Stimulated activated naive CD4-positive, alpha-beta T cell treated with Interleukin-2 at 50 U/mL for 16 hours (primary cell): ENCODE measurements at places on chromosomes 6 and 20.

GRCh38 chr6:34671801-34672656 is 24.5 kb downstream of the ILRUN start:
- peak; percentile 75 for DNase-seq

GRCh38 chr20:22716821-22717351 is 132.5 kb upstream of the FOXA2 start:
- no peak for DNase-seq

- no peak for DNase-seq
Observed at GRCh38 chr20:145877-146276, 3.5 kb downstream of the DEFB126 start.

DNA sequence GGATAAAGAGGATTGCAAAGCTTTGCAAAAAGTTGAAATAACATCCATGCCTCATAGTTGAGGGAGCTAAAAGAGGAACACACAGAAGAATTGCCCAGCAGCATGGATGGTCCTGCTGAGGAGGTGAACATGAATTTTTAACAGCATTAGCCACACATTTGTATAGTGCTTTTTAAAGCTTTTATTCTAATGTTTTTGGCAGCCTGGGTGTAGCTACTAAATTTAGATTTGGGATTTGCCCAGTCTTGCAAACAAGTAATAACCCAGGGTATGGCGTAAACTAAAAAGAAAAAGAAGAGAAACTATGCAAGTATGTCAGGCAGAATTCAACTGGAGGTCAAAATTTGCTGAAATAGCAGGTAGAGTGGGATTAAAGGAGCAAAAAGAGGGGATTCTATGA is 75.1 kb upstream of the PTPRK start:
- no peak for DNase-seq

DNA sequence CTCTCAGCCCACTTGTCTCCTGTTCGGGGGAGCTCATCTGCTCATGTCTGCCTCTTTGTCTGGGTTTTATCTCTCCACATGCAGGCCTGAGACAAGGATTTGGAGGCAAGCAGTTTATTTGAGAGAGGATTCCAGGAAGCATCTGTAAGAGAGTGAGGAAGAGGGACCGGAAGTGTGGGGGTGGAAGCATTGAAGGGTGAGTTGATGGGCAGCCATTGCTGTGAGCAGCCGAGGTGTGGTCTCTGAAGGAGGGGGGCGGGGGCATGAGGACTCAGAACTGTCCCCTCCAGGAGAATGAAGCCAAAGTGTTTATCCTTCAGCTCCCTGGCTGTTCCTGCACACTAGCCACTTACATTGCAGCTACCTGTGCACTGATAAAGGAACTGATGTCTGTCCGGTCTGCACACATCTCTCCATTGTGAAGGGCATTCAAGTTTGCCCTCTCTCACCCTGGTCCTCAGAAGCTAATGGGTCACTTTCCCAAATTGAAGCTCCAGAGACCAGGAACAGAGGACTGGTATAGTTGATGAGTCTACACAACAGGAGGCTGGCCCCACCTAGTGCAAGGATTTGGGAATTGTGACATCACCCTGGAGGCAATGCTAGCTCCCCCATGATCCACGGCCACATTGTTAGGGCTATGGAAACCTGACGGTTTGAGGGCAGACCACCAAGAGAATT is 100.5 kb upstream of the FOXA2 start:
- DNase-seq: no peak

GRCh38 chr6:108927927-108928326 is 79.7 kb downstream of the ARMC2 start:
- no peak for DNase-seq

DNA sequence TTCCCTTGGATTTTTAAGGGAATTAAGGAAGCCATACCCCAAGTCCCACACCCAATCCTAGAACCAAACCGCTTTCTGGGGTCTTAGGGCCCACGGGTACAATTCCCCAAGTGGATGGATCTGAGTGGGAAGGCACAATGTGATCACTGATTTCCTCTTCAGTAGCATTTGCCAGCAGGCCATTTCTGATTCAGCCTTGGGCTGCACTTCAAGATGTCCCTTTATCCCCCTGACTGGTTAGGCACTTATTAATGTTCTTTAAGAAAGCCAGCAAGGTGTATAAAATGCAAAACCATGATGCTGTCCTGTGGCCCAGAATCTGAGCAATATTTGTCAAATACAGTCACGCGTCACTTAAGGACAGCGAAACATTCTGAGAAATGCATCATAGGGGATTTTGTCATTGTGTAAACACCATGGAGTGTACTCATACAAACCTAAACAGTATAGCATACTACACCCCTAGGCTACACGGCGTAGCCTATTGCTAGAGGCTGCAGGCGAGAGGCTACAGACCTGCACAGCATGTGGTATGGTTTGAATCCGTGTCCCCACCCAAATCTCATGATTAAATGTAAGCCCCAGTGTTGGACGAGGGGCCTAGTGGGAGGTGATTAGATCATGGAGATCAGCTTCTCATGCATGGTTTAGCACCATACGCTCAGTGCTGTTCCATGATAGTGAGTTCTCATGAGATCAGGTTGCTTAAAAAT is 234.2 kb downstream of the NRN1 start:
- DNase-seq: no peak

DNA sequence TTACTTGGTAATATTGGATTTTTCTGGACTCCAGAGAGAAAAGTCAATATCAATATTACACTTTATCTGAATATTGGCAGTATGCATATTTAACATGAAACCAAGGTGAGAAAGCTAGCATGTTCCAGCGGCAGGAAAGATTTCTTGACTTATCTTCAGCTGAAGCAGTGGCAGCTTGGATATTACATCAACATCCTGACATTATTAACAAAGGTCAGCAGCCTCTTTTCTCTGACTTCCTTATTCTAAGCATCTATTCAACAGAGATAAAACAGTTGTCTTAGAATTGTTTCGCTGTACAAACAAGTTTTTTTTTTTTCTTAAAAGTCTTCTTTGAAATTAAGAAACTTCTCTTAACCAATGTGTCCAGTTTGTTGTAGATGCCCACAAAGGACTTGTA is 11.8 kb downstream of the DCBLD1 start:
- no peak for DNase-seq

GRCh38 chr6:161476711-161477110 is 202.8 kb upstream of the AGPAT4 start:
- no peak for DNase-seq
